Fibroblast of skin of scalp (primary cell): ENCODE measurements at places on chromosomes 5 and 9.

GRCh38 chr9:134804871-134805270 is 75.7 kb upstream of the FCN2 start:
- no peak for DNase-seq

- DNase-seq: no peak
Measured at GRCh38 chr9:16768816-16769215, 101.7 kb downstream of the BNC2 start.

GRCh38 chr9:132006677-132007370 is 72.8 kb downstream of the MED27 start:
- DNase-seq: peak; percentile 66

GRCh38 chr5:171938358-171938757 is 68.1 kb downstream of the FBXW11 start:
- no peak for DNase-seq

GRCh38 chr5:110262749-110263148 is 463.7 kb downstream of the TMEM232 start:
- DNase-seq: peak; percentile 9

DNA sequence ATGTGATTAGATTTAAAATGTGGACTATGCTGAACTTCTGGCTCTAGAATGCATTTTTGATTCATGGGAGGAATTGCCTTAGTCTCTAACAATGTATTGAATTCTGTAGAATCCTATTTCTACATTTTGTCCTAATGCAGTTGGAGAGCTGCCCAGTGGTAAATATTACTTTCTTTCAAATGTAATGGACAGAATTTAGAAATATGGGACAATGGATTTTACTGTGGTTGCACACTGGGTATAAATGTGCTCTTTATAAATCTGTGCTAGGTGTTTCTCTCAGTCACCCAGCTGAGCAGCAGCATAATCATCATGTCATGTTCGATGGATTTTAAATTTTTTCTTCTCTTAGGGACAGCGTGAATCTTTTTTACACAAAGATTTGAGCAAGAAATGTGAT is 141.7 kb downstream of the ADGRV1 start:
- peak; percentile 4 for DNase-seq
